ENCODE measurements at places on chromosomes 2 and 18.

DNA sequence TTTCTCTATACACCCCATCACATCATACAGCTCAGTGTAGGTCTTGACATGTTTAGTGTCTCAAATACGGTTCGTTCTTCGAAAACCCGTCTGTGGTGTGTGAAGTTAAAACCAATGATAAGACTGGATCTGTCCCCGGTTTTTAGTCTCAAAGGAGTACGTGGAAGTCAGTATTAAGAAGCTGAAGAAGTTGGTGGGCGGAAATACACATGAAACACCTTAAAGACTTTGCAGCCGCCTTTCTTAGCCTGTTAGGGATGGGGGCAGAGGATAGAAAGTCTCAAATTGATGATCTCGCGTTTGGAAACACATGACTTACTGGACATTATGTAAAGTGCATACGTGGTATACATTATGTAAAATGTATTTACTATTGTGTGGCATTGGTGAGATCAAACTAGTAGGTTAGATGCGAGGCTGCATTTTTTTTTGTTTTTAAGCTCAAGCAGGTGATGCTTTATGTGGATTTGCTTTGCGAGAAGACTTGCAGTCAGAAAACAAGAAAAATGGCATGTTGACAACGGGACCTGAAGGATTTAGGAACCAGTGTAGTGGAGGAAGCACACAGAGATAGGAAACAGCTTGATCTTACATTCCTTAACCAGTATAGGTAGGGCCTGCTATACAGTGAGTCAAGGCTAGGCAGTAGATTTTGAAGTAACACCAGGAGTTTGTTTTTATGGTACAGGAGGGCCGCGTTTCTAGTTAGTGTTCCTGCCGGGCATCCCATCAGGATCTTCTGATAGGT is 1.2 kb downstream of the CNOT11 start:
- DNase-seq = no peak

DNA sequence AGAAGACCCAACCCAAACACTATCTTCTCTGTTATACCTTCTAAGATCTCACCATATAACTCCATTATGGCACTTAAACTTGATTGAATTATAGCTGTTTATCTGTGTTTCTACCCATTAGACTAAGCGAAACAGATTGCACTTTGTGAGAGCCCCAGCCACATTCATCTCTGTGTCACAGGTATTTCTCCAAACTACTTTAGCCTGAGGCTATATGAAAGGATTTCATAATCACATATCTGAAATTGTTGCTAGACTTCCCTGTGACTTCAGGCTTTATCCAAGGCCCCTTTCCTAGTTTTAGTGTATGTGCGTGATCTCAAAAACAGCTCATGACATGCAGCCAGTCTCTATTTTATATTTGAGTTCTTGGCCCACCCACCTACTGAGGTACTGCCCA is 745.0 kb upstream of the ACVR2A start:
- no peak for DNase-seq

DNA sequence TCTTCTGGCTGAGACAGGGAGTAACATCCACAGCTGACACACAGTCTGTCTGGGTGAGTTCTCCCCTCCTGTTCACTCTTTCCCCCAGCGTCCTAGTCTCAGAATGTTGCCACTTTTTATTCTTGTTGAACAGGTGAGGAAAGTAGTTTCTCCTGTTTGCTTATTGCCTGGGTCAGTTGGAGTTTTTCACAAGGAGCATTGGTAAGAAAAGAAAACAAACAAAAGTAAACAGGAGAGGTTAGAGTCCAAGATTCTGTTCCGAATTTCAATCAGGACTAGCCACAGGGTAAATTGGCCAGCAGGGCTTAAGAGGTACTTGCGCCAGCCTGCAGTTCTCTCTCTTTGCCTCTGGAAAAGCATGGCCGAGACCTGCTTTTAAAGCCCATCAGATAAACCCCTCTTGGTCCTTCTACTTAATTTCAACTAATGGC is 255.0 kb upstream of the EPAS1 start:
- DNase-seq = no peak

DNA sequence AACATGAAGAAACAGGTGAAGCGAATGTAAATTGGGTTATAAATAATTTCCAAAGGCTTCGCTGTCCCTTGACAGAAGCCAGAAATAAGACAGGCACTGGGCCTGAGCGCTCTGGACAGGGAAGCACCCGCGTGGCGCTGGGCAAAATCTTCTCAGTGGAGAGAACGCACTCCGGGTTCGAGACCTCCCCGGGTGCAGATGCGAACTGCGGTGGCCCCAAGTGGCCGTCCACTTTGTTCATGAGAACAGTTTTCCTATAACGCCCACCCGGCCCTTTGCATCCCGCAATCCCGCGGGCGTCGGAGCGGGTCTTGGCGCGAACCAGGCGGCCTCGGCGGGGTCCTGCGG is 651 bp upstream of the DPYSL5 start:
- no peak for DNase-seq

- no peak for DNase-seq
Measured at GRCh38 chr18:27954226-27954625, 222.7 kb downstream of the CDH2 start.

DNA sequence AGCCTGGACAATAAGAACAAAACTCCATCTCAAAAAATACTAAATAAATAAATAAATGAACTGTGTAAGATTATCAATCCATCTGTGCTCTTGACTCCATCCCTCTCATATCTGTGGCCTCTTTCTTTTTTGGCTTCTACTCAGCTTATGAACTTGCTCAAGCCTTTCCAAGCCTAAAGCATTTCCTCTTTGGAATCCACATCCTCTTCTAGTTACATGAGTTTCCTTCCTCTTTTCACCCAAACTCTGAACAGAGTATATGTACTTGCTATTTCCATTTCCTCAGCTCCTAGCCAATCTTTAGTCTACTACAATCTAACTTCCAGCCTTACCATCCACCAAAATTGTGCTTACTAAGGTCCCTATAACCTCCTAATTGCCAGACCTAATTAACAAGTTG is 2.5 kb upstream of the DNAJC10 start:
- DNase-seq = no peak

DNA sequence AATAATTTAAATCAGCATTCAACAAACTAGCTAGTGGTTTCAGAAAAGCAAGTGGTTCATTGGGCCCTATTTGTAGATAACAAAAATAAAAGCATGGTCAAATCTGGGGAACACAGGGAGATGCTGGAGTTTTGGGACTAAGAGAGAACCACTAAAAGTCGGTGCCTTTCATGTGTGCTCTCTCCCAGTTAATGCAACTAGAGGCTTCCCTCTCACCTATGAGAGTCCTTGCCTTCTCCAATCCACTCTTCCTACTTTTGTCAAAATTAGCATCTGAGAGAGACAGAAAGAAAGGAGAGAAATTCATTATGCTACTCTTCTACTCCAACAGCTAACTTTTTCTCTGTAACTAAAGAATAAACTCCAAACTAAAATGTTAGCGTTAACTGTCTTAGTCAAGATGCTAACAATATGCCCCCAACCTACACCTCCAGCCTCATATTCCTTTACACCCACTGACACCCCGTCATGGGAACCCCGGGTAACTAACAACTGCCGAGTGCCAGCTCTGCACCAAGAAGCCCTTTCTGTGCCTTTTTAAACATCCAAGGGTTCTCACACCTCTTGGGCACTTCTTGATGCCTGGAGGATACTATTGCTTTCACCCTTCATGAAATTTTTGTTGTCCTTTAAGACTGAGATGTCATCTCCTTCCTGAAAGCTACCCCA is 133.4 kb downstream of the RBMS1 start:
- no peak for DNase-seq

DNA sequence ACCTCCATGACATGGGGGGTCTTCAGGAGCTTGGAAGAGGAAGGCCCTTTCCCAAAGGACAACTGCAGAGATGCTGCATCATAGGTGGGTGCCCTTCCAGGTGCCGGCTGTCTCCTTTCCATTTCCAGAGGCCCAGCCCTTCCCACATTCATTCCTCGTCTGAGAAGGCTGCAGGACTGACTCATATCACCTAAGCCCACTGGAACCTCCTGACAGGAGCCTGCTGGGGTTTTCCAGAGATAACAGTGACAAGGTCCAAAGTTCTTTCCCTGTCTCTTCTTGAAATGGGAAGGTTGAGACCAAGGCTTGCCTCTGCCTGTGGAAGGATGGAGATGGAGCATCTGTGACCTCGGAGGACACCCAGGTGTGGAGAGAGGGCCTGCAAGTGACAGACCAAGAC is 3.6 kb upstream of the PRSS56 start:
- DNase-seq = no peak

Measured in stimulated activated CD8-positive, alpha-beta memory T cell treated with anti-CD3 and anti-CD28 coated beads, Interleukin-7, amount 100 ng/mL, for 1 hour (primary cell).